ENCODE measurements at places on chromosomes 2 and 18.

DNA sequence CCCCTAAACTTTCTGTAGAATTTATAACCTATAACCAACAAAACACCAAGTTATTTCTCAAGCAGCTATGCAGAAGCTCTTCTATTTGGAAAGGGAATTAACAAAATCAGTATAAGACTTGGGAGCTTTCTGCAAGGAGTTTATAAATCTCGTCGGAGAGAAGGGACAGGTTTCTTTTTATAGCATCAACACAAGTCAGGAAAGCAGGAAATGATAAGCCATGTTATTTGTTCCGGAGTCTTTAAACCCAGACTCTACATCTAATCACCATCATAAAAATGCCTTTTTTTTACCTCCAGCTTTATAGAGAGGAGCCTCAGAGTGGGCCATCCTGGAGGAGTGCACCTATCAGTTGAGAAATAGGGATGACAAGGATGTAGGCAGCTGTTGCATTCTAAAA lies 137.1 kb downstream of the DPP10 start:
- no peak for DNase-seq

- DNase-seq, result peak; percentile 97
Measured at GRCh38 chr2:38702413-38702812, 36.5 kb downstream of the GALM start.

GRCh38 chr2:138000009-138000408 lies 35.7 kb downstream of the HNMT start:
- no peak for DNase-seq

GRCh38 chr18:78271790-78272189 lies 707.8 kb upstream of the SALL3 start:
- no peak for DNase-seq

DNA sequence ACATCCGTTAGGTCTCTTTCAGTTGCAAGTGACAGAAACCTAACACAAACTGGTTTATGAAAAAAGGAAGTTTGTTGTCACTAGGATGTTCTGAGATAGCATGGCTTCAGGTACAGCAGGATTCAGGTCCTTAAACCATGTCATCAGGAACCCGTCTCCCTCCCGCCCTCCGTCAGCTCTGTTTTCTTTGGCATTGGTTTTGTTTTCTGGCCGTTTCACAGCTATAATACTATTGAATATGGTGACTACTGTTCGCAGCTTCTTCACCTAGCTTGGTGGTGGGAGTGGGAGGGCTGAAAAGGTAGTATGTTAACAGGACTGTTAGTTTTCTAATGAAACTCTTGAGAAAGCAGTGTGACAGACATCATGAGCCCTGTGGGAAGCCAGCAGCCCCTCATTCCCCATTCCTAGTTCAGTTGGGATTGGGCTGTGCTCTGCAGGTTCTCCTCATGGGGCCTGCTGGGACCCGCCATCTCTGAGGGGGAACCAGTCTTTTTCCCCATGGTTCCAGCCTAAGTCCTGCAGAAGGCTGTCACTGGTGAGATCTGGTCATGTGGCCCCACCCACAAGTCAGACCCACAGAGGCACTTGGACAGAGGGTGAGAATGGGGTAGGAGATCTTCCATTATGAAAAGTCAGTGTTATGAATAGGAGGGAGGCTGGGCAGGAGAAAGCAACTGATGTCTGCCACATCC lies 12.1 kb downstream of the PTMA start:
- DNase-seq, result no peak

- DNase-seq, result no peak
Measured at GRCh38 chr2:227886149-227886548, 14.7 kb downstream of the DAW1 start.

GRCh38 chr2:212609479-212609878 lies 70.9 kb upstream of the ERBB4 start:
- no peak for DNase-seq

GRCh38 chr18:7772951-7773350 lies 205.8 kb downstream of the PTPRM start:
- no peak for DNase-seq

DNA sequence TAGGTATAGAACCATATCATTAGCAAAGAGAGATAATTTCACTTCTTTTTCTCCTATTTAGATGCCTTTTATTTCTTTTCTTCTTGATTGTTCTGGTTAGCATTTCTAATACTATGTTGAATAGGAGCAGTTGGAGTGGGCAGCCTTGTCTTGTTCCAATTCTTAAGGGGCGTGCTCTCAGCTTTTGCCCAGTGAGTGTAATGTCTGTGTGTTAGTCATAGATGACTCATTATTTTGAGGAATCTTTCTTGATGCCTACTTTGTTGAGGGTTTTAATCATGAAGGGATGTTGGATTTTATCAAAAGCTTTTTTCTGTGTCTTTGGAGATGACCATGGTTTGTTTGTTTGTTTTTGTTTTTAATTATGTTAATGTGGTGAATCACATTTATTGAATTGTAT lies 1453.1 kb upstream of the SLC39A10 start:
- DNase-seq, result peak; percentile 30
